Karpas-422 (cell line): ENCODE measurements at places on chromosomes 7 and 10.

DNA sequence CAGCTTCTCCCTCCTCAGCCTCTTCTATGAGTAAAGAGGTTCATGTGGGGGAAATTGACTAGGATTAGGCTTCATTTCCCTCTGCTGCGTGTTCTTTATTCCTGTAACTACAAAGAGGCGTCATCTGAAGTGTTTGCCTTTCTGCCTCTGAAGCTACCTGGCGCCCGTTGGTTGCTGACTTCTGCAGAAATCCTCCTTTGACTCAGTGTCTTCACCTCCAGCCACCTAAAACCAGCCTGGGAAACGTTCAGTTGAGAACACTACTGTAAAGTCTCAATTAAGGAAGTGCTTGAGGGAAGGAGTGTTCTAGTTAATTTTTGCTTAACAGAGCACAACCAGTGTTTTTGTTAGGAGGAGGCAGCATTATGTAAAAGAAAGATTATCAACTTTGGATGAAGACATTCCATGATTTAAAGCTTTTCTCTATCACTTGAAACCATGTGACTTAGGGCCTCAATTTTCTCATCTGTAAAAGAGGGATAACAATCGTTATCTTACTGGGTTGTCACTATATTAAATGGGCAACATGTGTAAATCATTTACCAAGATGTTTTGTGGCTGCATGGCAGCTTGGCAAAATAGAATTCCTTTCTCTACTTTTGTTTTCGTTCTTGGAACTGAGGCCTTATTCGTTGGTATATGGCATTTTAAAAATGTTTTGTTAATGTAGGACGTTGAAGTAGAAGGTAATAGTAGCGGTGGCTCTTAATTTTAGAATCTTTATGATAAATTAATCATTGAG lies 642.9 kb downstream of the SDK1 start:
- DNase-seq: no peak

DNA sequence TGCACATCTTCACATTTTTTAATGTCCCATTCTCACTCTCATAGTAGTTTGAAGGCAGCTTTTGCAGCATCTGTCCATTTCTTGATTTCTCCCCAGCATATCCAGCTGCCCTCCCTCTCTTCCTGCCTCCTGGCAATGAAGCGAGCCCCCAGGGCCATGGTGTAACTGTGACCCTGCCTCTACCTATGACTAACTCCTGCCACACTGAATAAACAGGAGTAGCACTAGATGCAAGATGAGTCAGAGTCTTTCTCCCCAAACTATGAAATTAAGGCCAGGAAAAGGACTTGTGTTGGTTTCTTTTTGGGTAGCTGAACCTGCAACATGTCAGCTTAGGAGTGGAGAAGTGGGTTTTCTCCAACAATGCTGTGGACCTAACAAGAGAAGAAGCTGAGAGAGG lies 329.0 kb downstream of the RNLS start:
- no peak for DNase-seq

DNA sequence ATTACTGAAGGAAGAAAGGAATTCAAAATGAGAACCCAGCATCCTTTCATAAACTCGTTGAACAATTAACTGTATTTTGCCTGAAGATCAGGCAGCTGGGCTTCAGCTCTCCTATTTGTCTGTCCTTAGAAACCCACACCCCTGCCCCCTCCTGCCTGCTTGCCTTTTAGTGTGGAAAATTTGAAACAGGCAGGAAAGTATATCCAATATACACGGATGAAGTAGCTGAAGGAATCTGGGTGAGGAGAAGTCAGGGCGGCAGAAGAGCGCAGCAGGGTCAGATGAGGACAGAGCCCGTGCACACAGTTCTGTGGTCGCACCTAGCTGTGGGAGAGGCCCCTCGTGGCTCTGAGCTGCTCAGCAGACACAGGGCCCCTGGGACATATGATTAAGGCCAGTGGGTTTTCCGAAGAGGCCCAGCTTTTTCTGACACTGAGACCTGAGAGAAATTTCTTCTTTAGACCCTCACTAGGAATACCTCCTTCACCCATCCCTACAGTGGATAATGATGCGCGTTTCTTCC lies 87.9 kb downstream of the ACTR3B start:
- no peak for DNase-seq

GRCh38 chr10:122359621-122360020 lies 14.9 kb upstream of the PLEKHA1 start:
- no peak for DNase-seq

GRCh38 chr10:44362866-44363711 lies 21.8 kb downstream of the CXCL12 start:
- no peak for DNase-seq
